ENCODE measurements at places on chromosomes 2 and 18.

DNA sequence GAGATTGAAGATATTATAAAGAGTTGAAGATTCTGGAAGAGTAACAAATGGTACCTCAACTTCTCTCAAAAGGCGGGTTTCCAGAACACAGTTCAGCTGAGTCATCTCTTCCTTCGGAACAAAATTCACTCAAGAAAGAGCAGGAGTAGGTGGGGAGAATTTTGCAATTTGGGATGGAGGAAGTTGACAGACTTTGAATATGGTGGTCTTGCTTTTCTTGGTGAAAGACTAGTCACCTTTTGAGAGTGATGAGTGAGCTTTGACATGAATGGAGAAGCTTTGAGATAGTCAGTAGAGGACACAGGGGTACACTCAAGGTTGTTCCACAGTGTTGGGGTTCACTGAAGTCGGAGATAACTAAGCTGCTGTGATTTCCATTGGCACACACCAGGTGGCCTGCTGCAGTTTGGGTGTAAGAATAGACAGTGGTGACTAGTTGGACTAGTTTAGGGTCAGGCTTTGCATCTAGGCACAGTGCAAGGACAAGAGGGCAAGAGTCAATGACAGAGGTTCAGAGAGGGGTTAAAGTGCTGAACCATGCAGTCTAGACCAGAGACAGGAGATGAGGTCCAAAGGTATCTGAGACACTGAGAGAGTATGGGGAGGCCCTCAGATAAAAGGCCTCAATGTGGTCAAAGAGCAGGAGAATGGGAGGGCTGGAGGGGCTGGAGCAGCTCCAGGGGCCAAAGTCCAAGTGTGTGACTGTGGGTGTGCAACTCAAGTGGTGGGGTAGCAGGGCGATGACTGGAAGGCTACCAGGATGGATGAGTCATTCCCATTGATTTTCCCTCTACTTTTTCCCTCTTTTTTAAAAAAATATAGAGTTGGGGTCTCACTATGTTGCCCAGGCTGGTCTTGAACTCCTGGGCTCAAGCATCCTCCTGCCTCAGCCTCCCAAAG is 7.7 kb downstream of the CCL20 start:
- DNase-seq = no peak

DNA sequence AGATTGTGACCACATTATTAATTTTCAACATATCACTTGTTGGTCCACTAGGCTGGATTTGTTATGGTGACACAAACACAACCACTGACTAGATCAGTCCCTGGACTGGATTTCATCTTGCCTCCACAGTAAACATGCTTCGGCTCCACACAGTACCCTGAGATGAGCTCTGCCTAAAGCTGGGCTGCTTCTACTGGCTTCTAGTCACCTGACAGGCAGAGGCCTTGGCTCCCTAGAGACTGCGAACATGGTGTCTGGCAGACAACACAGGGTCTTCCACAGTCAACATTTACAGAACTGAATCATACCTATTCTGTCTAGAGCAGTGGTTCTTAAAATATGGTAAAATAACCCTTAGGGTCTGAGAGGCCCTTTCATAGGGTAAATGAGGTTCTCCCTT is 69.2 kb downstream of the RIT2 start:
- DNase-seq = no peak

DNA sequence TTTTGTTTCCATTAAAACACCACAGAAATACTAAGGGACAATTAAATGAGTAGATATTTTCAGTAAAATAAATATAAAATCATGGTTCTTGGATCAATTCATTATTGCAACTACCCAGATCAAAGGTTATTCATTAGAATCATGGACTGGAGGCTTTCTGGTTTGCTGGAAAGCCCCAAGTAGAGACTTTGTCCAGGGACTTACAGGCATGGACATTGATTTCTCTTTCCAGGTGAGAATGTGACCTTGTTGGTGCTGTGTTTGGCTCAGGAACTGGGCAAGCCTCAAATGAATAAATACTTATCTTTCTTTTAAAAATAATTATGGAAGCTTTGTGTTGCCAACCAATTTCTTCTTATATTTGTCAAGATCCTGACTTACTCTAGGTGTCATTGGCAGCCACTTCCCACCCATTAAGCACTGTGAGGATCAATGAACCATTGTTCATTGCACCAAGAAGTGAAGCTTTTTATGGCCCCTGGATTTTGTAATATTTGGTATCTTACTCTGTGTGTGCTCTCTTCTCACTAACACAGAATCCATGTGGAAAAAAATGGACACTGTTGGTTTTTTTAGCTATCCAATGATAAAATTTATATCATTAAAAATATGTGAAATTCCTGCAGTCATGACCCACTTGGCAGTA is 205.8 kb upstream of the NRXN1 start:
- DNase-seq = no peak

GRCh38 chr2:143435131-143435530 is 305.9 kb downstream of the ARHGAP15 start:
- no peak for DNase-seq

DNA sequence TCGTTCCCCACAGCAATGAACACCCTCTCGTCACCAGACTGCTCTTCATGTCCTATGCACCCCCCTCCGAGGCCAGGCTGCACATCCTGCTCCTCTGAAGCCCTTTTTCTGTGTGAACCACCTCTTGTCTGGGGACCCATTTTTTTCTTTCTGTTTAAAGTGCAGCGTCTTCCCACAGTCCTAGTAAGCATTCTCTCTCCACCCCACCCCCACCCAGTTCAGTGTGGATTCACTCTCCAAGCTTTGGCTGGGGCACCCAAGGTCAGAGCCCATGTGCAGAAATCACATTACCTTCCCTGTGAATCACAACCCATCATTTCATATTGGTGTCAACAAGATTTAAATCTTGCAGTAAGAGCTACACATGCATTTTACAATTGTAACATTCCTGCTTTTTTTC is 26.4 kb upstream of the PKDCC start:
- no peak for DNase-seq

GRCh38 chr2:241908686-241909420 is 39.3 kb downstream of the RTP5 start:
- DNase-seq = no peak

DNA sequence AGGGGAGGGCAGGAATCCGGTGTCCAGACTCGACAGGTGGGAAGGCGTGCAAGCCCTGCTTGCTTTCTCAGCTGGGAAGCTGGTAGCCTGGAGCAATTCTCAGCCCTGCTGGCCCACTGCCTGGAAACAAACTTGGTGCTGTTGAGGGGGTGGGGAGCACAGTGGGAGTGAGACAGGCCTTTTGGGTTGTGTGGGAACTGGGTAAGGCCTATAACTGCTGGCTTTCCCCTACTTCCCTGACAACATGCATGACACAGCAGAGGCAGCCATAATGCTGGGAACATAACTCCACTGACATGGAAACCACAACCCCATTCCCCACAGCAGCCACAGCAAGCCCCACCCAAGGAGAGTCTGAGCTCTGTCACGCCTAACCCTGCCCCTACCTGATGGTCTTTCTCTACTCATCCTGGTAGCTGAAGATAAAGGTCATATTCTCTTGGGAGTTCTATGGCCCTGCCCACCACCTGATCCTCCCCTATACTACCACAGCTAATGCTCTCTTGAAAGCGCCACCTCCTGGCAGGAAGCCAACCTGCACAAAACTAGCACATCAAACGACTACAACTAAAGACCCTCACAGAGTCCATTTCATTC is 122.9 kb upstream of the ACVR1C start:
- no peak for DNase-seq

- no peak for DNase-seq
Measured at GRCh38 chr18:44626807-44627206, 53.9 kb upstream of the SETBP1 start.

GRCh38 chr18:23835506-23835905 is 146.3 kb downstream of the LAMA3 start:
- no peak for DNase-seq

DNA sequence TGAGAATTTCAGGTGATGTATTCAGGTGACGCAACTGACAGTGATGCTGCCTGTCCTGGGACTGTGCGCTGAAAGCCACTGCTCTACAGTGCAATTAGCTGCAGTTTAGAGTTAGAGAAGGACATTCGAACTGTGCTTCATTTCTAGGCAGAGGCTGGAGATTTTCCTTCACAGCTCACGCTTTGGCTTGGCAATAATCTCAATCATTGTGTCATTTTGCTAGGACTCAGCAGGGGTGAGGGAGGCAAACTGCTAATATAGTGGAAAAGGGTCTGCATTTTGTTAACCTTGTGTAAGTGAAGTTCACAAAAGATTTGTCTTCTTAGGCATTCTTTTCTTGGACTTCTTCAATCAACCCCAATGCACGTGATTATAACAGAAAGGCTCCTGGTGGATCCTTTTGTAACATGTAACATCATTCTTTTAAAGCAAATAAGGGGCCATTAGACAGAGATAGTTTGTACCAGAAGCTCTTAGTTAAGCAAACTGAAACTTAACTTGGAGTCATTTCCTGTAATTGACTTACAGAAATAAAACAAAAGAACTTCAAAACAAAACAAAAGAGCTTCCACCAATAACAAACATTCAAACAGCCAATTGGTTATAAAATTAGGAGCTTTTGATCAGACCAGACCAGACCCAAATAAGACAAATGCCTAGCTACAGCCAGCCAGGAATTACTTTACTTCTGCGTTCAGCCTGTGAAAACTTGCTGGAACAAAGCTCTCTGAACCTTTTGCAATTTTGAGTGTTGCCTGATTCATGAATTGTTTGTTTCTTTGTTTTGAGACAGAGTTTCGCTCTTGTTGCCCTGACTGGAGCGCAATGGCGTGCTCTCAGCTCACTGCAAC is 1376.3 kb upstream of the CELF4 start:
- no peak for DNase-seq

DNA sequence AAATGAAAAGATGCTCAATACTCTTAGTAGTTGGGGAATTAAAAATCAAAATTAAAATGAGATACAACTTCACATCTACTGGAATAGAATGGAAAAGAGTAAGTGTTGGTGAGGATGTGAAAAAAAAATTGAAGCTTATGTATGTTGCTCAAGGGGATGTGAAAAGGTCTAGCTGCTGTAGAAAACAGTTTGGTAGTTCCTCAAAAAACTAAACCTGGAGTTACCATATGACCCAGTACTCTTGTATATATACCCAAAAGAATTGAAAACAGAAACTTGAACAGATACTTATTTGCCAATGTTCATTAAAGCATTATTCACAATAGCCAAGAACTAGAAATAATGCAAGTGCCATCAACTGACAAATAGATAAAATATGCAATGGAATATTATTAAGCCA is 208.4 kb downstream of the FIGN start:
- DNase-seq = no peak

DNA sequence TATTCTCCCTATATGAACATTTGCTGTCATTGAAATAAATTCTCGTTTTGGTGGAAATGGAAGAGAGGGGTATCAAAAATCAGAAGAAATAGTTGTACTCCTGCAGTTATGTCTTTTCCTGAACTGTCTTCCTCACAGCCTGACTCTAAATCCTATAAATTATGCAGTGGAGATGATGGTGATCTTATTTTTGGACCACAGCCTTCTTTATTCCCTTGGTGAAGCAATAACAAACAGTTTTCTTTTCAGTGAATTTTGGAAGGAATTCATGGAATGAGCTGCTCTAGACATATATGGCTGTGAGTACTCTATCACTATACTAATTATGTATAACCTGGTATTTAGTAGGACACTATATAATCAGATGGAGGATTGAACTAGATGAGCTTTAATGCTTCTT is 1.7 kb upstream of the SLC25A12 start:
- DNase-seq = no peak

GRCh38 chr18:51545446-51545845 is 348.0 kb upstream of the MEX3C start:
- no peak for DNase-seq

DNA sequence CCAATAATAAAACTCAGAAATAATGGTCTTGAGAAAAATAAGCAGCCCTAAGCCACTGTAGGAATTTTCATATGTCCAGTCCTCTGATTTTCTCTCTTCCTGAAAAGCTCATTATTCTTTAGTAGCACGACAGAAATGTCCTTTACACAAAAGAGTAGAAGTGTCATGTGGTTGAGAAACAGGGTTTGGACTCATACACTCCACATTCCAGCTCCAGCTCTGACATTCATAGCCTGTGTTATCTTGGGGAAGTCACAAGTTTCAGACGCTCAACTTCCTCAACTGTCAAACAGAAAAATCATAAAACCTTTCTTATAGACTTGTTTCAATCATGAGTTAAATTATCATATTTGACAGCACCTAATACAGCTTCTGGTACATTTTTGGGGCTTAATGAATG is 511.5 kb downstream of the TNS1 start:
- DNase-seq = no peak

GRCh38 chr18:71134122-71134521 is 845.3 kb downstream of the SOCS6 start:
- no peak for DNase-seq

- DNase-seq = no peak
Measured at GRCh38 chr2:240922245-240922981, 16.3 kb downstream of the CROCC2 start.

DNA sequence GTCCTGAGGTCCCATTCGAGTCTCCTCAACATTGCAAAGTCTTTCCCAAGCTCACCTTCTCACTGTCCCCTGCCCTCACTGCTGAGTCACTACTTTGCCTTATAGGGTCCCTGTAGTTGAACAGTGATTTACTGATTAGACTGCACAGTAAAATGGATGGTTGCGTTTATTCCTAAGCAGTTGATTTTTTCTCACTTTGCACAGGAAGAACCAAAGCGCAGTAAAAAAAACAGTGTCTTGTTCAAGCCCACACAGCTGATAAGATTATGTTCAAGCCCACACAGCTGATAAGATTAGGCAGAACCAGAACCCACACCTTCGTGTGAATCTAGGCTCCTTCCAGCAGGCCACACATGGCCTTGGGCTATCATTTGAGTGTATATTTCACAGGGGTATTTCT is 215.3 kb upstream of the COPS8 start:
- no peak for DNase-seq

DNA sequence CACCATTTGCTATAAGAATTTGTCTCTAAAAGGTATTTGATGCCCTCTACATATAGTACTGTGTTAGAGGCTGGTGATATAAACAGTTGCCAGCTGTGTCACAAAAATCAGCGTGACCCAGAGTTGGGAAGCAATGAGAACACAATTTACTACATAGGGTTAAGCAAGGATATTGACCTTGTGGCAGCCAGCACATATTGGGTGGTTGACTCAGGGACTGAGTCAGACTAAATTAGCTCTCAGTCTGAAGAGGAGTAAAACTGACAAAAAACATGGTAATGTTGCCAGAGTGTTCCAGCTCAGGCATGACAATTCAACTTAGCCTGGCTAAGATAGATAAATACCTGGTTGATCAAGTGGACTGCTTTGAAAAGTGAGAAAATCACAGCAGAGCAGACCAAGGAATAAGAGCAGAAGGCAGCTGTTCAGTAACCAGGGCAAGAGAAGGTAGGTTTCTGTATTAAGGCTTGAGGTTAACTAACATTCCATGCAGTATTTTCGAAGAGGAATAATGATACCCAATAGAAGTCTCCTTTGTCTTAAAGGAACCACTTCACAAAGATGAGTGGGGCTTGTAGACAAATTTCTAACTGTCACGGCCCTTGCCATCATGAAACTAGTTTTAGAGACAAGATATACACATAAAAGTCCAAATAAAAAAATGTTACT is 108.2 kb upstream of the ERBB4 start:
- DNase-seq = no peak

DNA sequence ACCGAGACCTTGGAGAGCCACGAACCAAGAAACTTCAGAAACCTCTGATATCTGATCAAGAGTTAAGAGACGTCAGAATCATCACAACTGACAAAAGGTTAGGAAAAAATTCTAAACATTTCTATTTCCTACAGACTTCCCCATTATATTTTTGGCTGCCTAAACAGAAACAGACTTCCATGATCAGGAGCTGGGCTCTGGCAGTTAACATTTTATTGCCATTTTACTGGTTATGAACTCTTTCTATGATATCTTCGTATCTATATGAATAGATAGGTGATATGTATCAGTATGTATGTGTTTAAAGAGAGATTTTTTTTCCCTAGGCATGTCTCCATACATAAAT is 31.1 kb upstream of the PPP1R1C start:
- DNase-seq = no peak

Data from activated T-helper 1 cell treated with Interleukin-2 at 50 U/mL for 16 hours (primary cell).